Type B pancreatic cell (in vitro differentiated cells): ENCODE measurements at places on chromosomes 4 and X.

DNA sequence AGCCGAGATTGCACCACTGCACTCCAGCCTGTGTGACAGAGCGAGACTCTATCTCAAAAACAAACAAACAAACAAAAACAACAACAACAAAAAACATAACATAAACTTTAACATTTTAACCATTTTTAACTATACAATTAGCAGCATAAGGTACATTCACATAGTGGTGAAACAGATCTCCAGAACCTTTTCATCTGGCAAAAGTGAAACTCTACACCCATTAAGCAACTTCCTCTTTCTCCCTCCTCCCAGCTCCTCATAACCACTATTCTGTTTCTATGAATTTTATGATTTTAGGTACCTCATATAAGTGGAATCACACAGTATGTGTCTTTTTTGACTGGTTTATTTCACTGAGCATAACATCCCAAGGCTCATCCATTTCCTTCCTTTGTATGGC lies 103.6 kb downstream of the FAM13A start:
- DNase-seq = no peak

GRCh38 chrX:69289046-69289792 lies 124.0 kb upstream of the PJA1 start:
- DNase-seq = no peak

DNA sequence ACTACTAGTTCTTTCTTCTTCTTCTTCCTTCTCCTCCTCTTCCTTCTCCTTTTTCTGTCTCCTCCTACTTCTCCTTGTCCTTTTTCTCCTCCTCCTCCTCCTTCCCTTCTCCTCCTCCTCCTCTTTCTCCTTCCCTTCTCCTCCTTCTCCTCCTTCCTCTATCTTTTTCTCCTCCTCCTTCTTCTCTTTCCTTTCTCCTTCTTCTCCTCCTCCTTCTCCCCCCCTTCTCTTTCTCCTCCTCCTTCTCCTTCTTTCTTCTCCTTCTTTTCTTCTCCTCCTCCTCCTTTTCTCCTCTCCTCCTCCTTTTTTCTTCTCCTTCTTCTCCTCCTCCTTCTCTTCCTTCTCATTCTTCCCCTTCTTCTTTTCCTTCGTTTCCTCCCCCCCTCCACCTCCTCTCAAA lies 21.8 kb upstream of the NAP1L5 start:
- DNase-seq = no peak

- no peak for DNase-seq
These were observed 58.7 kb upstream of the STARD8 start for GRCh38 chrX:68588602-68589371.

GRCh38 chrX:129754056-129755024 lies 15.6 kb downstream of the XPNPEP2 start:
- no peak for DNase-seq

DNA sequence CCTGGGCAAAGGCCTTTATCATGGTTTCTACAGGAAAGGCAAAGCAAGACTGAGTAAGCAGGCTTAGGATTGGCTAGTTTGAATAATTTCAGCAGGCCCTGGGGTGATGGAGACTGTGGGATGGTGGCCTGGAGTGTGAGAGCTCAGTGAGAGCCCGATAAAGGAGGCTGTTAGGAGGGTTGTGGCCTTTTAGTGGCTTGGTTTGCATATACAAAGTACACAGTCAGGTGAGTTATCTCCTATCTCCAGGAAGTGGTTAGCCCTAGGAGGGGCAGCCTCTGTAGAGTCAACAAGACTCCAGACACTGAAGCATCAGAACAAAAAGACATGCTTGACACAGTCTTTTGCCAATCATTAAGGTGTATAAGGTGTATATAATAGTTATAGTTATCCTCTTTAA lies 157.2 kb downstream of the CFAP299 start:
- DNase-seq = no peak

GRCh38 chr4:17535906-17536305 lies 20.9 kb downstream of the CLRN2 start:
- no peak for DNase-seq

DNA sequence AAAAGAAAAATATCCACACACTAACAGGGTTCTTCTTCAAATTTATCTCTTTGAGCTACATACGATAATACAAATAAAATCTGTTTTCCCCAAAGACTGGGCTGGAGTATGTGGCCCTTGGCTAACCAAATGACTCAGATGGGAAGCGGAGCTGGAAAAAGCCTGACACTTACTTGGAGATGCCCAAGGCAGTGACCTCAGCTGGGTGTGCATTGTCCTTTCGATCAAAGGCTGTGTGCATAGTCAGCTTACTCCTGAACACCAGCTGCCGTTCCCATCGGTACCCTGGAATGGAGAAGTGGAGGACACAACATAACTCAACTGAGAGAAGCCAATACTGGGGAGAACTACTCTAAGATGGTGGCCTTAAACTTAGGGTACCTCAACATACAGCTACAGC lies 95.1 kb downstream of the CDS1 start:
- no peak for DNase-seq

- no peak for DNase-seq
These were observed 209.4 kb upstream of the LEF1 start for GRCh38 chr4:108378164-108378563.

- DNase-seq = no peak
These were observed 468.3 kb upstream of the BOD1L1 start for GRCh38 chr4:14095831-14096230.

GRCh38 chrX:8861908-8862307 lies 60.7 kb upstream of the FAM9A start:
- DNase-seq = no peak

DNA sequence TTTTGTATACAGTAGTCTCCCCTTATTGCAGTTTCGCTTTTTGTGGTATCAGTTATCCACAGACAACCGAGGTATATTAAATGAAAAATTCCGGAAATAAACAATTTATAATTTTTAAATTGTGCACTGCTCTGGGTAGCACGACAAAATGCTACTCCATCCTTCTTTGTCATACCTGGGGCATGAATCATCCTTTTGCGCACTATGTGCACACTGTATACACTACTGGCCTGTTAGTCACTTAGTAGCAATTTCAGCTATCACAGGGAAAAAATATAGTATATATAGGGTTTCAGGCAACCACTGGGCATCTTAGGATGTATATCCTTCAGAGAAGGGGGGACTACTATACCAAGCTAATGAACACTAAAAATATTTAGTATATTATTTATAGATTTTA lies 198.8 kb upstream of the FAT4 start:
- no peak for DNase-seq

DNA sequence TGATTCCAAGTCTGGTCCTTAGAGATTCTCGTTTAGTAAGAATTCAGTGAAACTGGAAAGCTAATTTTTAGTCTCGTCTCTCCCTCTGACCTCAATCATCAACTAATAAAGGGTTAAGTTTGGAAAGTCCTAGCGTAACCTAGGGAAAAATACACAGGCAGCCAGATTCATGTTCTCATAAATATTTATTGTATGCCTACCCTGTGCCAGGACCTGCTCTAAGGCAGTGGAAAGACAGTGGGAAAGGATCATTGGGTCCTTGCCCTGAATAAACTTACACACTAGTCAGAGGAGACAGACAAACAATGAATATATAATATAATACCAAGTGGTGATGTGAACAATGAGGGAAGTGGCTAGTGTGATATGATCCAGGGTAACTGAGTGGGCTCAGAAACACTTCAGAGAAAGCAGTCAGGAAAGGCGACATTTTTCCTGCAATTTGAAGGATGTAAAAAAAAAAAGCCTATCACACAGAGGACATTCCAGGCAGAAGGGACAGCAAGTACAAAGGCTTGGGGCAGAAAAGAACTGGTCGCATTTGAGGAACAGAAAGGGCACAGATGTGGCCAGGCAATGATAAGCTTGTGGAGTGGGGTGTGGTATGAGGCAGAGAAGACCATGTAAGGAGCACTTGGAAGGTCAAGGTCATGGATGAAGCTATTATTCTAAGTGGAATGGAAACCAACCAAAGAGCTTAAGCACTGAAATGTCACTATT lies 128.8 kb downstream of the AMELX start:
- DNase-seq = no peak

- DNase-seq = no peak
These were observed 73.1 kb downstream of the QRFPR start for GRCh38 chr4:121307445-121308327.

GRCh38 chrX:111560801-111561200 lies 49.4 kb downstream of the SERTM2 start:
- DNase-seq = no peak

DNA sequence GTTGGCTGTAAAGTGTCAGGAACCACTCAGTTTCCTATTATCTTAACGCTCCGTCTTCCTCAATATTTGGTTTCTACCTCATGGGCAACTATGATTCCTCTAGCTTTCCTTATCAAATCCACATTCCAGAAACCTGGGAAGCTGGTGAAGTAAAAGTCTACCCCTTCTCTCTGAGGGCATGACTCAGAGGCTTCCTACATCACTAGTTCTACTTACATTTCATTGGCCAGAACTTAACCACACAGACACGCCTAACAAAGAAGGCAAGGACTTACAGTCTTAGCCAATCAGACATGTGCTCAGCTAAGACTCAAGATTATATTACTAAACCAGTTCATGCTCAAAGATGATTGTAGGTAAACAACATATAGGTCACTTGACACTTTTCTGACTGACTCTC lies 30.4 kb downstream of the COX7B2 start:
- no peak for DNase-seq

- no peak for DNase-seq
These were observed 37.7 kb upstream of the SLC16A2 start for GRCh38 chrX:74383611-74384010.

DNA sequence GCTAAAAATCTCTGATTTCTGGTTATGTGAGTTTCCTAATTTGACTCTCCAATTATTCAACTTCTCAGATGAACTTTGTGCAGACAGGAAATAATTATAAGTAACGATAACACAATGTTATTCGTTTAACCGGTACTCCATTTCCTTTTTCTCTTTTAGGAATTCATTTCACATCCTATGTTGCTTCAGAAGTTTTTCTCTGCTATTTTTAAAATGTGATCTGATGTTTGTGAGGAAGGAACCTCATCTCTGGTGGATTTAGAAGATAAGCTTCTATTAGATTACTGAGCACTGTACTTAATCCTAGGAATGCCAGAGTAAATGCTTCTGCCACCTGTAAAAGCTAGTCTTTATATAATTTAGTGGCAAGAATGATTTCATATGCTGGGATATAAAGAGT lies 116.0 kb upstream of the ETNPPL start:
- no peak for DNase-seq

GRCh38 chrX:119693996-119694451 lies 1.1 kb upstream of the SEPTIN6 start:
- no peak for DNase-seq

DNA sequence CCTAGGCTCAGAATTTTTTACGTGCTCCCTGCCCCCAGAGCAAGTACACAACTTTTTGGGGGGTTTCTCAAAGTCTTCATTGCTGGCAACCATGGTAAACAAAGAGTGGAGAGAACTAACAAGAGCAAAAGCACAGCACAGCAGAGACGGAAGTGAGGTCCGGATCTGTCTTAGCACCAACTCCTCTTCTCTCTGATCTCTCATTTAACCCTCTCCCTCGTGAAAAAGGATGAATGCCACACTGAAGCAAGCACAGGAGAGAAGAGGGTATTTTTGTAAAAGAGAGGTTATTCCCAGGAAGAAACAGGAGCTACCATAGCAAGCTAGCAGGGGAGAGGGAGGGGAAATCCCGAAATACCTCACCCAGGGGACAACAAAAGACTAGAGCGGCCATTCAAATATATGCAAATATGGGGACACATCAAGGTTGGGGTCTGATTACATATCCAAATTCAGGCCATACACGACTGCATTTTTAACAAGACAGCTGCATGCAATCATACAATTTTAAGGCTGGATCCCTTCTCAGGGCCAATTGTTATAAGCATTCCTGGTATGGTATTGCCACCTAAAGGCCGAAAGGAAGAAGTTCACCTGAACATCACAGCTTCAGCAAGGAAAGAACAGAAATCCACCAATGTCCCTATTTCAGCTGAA lies 46.6 kb downstream of the CD40LG start:
- DNase-seq = no peak

GRCh38 chrX:10095246-10095645 lies 61.5 kb upstream of the CLCN4 start:
- DNase-seq = no peak

DNA sequence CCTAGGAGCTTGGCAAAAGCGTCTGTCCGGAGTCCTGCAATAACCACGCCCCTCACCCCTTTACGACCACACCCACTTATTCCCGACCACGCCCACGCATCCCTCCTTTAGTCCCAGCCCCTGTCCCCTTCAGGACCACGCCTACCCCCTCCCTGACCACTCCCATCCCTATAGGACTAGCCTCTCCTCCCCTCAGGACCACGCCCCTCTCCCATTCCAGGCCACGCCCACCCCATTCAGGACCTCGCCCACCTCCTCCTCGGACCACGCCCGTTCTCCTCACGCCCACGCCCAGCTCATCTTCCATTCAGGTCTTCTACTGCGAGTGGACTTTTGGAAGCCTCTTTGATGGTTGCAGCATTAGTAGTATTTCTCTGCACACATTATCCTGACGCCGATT lies 131.2 kb upstream of the STX18 start:
- DNase-seq = no peak

- DNase-seq = no peak
These were observed 260.8 kb downstream of the BCOR start for GRCh38 chrX:39836802-39837420.

DNA sequence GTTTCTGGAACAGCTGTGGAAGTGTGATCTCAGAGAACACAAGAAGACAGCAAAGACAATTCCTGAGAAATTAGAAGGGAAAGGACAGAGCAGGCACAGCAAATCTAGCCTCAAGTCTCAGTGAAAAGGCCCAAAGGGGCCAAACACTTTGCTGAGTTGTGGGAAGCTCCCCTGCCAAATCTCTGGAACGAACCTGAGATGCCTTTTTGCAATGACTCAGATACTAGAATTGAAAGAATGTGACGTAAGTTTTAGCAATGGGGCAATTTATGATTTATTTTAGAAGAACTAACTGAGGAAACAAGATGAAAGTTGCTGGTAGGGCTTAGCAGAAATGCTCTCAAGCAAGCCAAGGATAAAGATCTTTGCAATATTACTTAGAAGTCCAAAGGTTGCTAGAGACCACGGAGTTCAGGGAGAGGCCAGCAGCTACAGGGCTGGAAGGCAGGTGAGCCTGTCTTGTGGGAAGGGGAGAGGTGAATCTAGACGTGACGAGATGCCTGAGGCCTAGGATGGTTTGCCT lies 92.8 kb downstream of the AMELX start:
- no peak for DNase-seq

GRCh38 chr4:88659890-88660208 lies 37.8 kb downstream of the NAP1L5 start:
- no peak for DNase-seq

- no peak for DNase-seq
These were observed 20.2 kb downstream of the RAB9B start for GRCh38 chrX:103811858-103812257.

GRCh38 chrX:131895807-131896206 lies 127.3 kb upstream of the STK26 start:
- DNase-seq = no peak

- DNase-seq = no peak
These were observed 456.0 kb upstream of the FAM241A start for GRCh38 chr4:111689214-111689613.

DNA sequence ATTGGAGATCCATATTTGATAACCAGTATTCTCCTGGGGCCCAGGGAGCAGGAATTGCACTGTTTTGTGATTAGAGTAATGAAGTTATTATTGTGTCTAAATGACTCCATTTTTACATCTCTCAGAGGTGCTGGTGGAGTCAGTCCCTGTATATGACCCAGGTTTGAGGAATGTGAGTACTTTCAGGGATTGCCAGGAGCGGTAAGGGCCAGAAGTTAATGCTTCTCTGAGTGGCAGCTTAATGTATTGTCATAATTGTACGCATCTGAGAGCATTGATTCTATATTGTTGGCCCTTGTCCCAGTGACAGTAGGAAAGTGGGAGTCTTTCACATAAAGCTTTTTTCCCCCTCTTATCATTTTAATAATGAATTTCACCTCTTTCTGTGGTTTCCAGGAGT lies 146.2 kb downstream of the GATB start:
- no peak for DNase-seq
